Camera-type eye (tissue), 1 donor: ENCODE measurements at places on chromosomes 4 and X. TPM values are rescaled to one million over a fixed set of nuclear protein-coding genes. Genes with fewer than 3 reads are reported as not detected.

The HSFX4 gene
- total RNA-seq: not detected

The MAGEA8 gene
- total RNA-seq: not detected

The L1CAM gene
- total RNA-seq: 57.3 TPM

The PAGE2 gene
- total RNA-seq: not detected

The ATP2B3 gene
- total RNA-seq: 3.7 TPM

The PWWP3B gene
- 6.3 TPM for total RNA-seq

The PNMA5 gene
- total RNA-seq: not detected

The SPRY1 gene
- total RNA-seq: 74.5 TPM

The BBS7 gene
- total RNA-seq: 51.6 TPM

The PRSS12 gene
- 32.3 TPM for total RNA-seq

The RBM10 gene
- total RNA-seq: 47.9 TPM
